ENCODE measurements at places on chromosomes 11 and 22.

- no peak for DNase-seq
These were observed 20.7 kb upstream of the CHORDC1 start for GRCh38 chr11:90243534-90243933.

DNA sequence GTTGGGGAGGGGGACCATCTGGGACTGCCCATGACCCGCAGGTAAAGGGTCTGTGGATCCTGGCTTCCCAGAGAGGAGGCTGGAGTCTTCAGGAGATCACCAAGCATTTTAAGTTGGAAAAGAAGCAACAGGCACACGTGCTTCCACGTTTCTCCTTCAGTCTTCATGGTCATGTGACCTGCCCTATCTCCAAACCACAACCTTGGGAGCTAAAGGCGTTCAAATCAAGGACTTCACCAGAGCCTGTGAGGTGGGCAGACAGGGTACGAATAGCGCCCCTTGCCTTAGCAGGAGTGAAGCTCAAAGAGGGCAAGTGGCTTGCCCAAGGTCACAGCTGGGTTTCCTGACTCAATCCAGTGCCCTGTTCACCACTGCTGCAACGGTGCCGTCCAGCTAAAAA, 6.7 kb downstream of the TMEM184B start:
- DNase-seq = no peak

GRCh38 chr11:101466352-101466751, 117.5 kb downstream of the TRPC6 start:
- no peak for DNase-seq

DNA sequence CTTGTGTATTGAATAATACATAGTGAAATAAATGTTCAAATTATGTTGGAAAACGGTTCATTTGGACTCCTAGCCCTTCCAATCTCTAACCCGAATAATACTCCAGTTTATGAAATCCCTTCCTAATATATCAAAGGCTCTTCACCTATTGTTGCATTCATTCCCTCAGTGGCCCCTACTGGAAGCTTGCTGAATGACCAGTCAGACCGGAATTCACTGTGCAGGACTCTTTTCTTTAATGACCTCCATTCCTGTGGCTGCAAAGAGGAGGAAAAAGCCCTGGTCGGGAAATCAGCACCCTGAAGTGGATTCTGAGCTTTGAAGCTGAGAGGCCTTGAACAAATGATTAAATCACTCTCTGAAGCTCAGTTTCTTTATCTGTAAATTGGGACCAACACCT, 19.1 kb upstream of the RCN1 start:
- DNase-seq = no peak

DNA sequence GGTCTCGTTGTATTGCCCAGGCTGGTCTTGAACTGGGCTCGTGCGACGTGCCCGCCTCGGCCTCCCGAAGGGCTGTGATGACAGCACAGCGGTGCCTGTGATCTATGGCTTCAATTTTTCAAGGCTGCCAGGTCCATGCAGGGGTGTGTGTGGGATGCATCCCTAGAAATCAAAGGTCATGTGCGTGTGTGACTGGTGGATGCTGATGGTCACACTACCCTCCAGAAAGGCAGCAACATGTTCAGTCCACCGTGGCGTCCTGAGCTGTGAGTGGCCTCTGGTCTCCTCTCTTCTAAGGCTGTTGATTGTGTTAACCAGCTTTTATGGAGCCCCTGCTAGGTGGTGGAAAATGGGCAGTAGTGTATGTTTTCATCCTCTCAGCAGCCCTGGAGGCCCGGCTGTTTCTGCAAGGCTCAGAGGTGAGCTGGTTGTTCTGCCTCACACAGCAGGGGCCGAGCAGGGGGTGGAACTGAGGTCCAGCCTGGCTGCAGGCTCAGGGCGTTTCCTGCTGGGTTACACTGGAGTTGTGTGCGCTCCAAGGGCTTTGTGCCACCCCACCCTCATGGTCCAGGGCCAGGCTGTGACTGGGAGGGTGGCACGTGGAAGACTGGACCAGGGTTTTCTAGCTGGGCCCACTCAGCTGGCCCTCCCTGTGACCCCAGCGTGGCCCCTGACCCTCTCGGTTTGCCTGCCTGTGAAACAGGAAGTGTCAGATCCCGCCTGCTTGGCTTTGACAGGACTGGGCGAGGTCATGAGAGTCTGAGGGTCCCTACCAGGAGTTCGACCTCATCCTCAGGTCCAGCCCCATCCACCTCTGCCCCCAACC, 7.7 kb downstream of the BIK start:
- DNase-seq = no peak
